Breast epithelium (tissue), 4 donors: ENCODE measurements at places on chromosomes 1 and 21.

GRCh38 chr1:238489006-238489405 lies 598.3 kb upstream of the ZP4 start:
- DNase-seq = no peak

DNA sequence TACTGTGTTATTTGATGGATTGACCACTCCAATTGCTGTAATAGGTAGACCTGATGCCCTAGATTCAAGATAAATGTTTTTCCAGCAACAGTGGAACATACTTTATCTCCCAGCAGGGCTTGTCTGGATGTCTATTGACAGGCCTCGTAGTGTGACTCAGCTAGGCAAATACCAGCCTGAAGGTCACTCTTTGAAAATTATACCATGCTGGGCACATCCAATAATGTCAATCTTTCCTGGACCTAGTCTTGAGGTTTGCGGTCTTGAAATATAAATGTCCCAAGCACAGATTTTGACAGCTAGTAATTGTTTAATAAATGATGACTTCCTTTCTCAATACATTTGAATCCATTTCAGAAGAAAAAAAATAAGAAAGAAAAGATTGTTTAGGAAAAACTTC lies 1138.0 kb upstream of the TMPRSS15 start:
- no peak for DNase-seq

- no peak for DNase-seq
These were observed 37.5 kb upstream of the POU3F1 start for GRCh38 chr1:38084113-38084512.

- no peak for DNase-seq
These were observed 771.5 kb upstream of the ADGRL2 start for GRCh38 chr1:81029266-81029665.

- no peak for DNase-seq
These were observed 117.0 kb upstream of the NFIA start for GRCh38 chr1:60965280-60965854.
